ENCODE measurements at places on chromosomes 16 and 17. TPM values are rescaled to one million over a fixed set of nuclear protein-coding genes. Genes with fewer than 3 reads are reported as not detected.

DNA sequence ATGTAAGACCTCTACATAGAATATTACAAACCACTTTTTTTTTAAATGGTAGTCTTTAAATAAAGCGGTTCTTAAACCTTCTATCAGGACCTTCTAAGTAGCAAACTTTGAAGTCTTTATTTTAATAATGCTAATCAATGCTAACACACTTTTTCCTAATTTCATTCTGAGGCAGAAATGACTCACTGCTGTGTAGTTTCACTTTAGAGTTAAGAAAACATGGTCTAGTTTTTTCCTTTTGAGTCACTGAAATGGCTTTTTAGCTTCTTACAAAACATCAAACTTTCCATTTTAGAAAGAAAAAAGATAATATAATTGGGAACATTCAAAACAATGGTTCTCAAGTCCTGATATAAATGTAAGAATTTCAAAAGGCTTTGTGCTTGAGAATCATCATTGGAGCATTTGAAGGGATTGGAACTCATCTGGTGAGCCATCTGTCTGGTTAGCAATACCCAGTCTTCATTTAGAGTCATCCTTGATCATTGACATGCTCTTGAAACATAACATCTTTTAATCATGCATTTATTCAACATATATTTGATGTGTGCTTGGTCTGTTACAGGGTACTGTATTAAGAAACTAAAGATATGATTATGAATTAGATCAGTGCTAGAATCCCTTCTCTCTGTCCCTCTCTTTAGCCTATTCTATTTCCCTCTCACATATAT is 258.3 kb upstream of the MON1B start:
- H3K4me3 ChIP-seq, result no peak overlapping the region
- no peaks in the 10 kb centered on the region for H3K4me1 ChIP-seq
- H3K27ac ChIP-seq, result no peak overlapping the region
- no peaks in the 10 kb centered on the region for H3K36me3 ChIP-seq

MEIOC gene
- 0.70 TPM for total RNA-seq

DNA sequence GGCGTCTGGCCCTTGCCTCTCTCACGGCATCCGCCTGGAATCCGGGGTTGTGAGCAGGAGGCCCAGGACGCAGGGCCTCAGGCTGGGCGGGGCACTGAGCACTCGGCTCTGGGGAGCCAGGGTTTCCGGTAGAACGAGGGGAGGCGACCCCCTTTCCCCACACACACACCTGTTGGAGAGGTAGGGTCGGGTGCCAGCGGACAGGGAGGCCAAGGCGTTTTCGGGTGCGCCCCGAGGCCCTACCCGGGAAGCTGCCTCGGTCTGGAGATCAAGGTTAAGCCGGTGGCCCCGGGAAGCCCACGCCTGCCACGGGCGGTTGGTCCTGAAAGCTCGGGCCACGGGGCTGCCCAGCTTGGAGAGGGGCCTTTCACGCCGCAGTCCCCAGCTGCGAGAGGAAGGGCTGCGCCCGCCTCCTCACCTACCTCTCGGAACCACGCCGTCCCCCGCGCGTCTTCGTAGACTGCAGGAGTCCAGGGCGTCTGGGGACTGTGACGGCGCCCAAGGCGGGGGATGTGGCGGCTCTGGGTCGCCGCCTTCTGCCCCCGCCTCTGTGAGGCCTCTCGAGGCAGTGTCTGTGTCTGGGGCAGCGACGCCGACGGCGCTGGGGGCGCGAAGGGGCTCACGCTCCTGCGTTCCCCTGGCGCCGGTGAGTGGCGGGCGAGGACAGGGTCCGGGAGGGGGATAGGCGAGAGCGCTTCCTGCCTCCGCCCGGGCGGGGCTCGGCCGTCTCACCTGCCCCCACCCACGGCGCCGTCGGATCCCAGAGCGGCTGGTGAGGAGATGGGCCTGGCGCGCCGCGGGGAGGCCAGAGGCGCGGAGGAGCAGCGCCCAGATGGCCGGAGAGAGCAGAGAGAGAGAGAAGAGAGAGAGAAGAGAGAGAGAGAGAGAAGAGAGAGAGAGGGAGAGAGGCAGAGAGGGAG is 20.3 kb upstream of the HOXB9 start:
- no peaks in the 10 kb centered on the region for H3K4me1 ChIP-seq
- H3K27ac ChIP-seq, result no peak overlapping the region
- DNase-seq, result no peak
- no peaks in the 10 kb centered on the region for H3K36me3 ChIP-seq

- DNase-seq, result no peak
- peaks cover 19% of the 10 kb centered on the region for H3K27me3 ChIP-seq
- peaks cover 31% of the 10 kb centered on the region for H3K4me1 ChIP-seq
Observed at GRCh38 chr16:67244387-67245185, 2.7 kb downstream of the FHOD1 start.

DNA sequence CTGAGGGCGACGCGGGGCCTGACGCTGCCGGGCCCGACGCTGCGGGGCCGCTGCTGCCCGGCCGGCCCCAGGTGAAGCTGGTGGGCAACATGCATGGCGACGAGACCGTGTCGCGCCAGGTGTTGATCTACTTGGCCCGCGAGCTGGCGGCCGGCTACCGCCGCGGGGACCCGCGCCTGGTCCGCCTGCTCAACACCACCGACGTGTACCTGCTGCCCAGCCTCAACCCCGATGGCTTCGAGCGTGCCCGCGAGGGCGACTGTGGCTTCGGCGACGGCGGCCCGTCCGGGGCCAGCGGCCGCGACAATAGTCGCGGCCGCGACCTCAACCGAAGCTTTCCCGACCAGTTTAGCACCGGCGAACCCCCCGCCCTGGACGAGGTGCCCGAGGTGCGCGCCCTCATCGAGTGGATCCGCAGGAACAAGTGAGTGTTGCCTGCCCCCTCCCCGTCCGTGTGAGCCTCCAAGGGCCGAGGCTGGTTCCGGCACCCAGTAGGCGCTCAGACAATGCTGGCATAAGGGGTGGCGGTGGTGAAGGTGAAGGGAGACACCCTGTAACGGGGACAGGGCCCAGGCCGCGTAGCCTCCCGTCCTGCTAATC is 676 bp downstream of the CPD start:
- no peak for DNase-seq
- peaks cover 53% of the 10 kb centered on the region for H3K4me1 ChIP-seq
- no peaks in the 10 kb centered on the region for H3K36me3 ChIP-seq
- H3K27ac ChIP-seq, result no peak overlapping the region
- H3K27me3 ChIP-seq, result peaks cover 18% of the 10 kb centered on the region
- H3K4me3 ChIP-seq, result peak overlapping the region; percentile 88

- H3K4me1 ChIP-seq, result no peaks in the 10 kb centered on the region
- DNase-seq, result peak; percentile 26
- no peak overlapping the region for H3K27ac ChIP-seq
- no peaks in the 10 kb centered on the region for H3K27me3 ChIP-seq
Observed at GRCh38 chr17:31525801-31526549, 134.5 kb downstream of the RAB11FIP4 start.

DNA sequence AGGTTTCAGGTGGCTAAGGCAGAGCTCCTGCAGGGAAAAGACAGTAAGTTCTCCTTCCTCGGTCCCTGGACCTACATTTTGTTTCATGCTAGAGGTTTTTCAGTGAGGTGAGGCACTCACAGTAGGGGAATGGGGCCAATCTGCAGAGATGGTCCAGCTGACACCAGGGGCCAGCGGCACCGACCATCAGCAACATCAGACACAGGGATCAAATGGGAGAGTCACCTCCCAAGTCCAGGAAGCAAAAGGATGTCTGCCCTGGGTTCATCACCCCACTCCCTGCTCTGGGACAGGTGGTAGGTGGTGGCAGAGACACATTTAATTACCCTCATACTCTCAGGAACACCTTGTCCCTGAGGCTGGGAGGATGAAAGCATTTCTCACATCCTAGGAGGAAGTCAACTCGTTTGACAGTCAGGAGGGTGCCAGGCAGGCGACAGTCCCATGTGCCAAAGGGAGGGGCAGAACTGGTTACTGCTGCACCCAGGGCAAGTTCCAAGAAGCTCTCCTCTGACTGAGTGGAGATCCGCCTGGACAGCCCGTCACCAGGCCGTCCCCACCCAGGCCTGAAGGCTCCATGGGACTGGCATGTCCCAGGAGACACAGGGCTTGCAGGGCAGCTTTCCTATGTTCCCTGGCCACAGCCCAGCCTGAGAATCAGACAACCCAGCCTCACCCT is 19.2 kb downstream of the ATP6V0D1 start:
- peaks cover 22% of the 10 kb centered on the region for H3K4me1 ChIP-seq
- no peak overlapping the region for H3K4me3 ChIP-seq
- no peak overlapping the region for H3K27ac ChIP-seq

Data from neural crest cell (in vitro differentiated cells).